ENCODE measurements at places on chromosomes 11 and 22.

DNA sequence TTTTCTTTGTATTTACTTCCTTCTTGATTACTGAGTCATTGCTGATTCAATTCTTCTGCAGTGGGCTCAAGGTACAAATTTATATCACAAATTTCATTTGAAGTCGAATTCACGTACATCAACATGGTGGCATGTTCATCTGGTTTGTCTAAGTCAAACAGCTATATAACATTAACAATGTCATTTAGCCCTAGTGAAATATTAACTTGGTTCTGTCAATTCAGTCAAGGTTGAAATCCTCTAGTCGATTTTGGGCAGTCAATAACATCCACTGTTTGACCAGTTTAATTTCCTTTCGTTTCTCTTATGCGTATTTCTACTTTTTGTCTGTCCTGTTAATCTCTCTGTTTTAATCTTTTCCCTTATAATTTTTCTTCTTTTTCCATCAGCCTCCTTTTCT, 4.1 kb upstream of the ATXN10 start:
- DNase-seq: no peak

- DNase-seq: no peak
These were observed 13.7 kb upstream of the CPT1A start for GRCh38 chr11:68855205-68855981.

GRCh38 chr11:8243458-8243857, 20.2 kb downstream of the LMO1 start:
- no peak for DNase-seq

DNA sequence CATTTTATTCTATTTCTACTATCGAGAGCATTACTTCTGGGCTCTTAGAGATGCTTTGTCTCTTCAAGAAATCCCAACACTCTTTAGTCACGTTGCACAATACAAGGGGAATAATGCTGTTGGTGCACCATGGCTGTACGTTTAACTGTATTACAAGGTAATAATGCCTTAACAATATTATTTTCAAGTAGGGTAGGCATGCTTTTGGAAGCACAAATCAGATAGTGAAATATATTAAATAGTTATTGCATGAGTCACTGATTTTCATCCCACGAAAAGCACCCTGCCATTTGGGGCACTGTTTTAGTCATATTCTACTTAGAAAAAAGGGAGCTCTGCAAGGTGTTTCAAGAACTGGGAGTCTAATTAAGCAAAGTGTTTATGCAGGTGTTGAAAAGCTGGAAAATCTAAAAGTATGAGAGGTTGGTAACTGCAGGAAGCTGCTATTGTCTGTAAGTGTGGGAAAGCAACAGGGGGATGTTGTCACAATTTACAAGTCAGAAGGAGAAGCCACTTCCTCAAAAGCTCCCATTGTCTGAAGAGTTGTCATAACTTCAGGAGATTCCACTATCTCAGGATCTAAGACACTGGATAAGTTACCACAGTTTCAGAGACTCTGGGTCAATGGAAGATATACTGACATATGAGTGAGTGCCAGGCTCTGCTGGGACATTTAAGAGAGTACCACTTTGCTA, 218.2 kb downstream of the JRKL start:
- DNase-seq: no peak

DNA sequence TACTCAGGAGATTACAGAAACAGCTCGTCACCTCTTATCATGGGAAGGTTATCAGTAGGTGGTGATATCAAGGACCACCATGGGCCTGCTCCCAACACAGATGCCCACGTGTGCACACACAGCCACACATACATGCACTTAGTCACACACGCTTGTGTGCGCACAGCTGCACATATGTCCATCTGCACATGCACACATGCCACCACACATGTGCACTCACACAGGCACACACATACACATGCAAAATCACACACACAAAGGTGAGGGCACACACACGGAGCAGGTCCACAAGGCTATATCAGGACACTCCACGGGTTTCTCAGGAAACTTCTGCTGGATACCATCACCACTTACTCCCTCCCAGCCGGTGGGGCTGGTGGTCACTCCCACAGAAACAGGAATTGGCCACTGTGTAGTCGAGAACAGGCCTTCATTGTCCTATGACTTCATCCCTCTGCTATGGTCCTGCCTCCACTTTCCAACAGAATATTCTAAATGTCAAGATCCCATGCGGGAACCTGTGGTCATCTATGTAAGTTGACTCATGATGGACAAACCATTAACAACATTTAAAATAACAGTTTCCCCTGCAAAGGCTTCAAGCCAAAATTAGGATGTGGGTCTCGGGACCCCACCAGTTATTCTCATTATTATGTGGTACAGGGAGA, 2.2 kb downstream of the C11orf24 start:
- no peak for DNase-seq

- no peak for DNase-seq
These were observed 1505.2 kb downstream of the TBC1D22A start for GRCh38 chr22:48267681-48268080.

- DNase-seq: no peak
These were observed 114.7 kb downstream of the CRYBB2 start for GRCh38 chr22:25334162-25334490.

GRCh38 chr22:19451570-19451969, 4.1 kb upstream of the C22orf39 start:
- no peak for DNase-seq

DNA sequence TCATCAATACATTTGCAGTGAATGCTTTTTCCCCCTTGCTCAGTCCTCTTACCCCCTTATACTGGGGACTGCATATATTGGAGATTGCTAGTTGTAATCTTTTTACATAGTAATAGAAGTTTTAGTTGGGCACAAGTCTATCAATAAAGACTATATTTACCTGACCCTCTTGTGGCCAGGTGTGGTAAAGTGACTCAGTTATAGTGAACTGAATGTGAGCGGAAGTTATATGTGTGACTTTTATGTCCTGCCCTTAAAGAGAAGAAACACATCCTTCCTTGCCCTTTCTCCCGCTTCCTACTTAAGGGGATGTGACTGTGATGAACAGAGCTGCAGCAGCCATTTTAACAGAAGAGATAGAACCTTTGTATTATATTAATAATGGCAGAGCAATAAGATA, 362.0 kb downstream of the METTL15 start:
- DNase-seq: no peak

DNA sequence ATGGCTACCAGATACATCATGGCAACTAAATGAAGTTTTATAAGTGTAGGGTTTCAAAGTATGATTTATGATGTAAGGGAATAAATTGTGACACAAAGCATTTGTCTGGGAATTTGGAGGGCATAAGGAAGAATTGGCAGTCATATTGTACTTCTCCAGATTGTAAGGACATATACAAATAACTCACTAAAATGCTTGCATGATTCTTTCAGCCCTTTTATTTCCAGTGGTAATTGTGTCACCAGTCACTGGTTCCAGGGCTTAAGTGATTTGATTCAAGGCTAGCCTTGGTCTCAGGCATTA, 299.4 kb upstream of the ANO5 start:
- DNase-seq: no peak

DNA sequence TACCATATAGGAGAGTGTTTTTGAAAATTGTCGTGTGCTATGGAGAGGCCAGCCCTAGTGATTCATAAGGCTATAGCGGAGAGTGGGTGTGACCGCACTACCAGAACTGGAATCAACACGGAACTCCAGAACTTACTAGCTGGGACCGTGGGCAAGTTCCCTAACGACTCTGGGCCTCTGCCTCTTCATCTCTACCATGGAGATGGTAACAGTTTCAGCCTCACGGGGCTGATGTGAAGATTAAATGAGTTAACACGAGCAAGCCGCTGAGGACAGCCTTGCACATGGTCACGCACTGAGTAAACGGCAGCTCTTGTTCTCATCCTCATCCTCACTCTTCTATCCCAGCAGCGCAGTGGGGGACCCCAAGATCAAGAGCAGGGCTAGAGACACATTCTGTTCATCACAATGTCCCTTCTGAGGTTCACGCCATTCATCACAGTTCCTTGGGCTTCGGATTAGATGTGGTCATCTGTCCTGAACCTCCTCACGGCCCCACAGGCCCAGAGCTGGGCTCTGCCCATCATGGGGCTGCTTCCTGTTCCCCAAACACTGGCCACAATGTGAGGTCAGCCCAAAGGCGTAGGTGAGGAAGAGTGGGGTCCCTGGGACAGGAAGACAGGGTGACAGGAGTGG, 47.2 kb upstream of the CD5 start:
- no peak for DNase-seq

GRCh38 chr11:45761659-45762058, 43.3 kb upstream of the SLC35C1 start:
- DNase-seq: no peak

GRCh38 chr11:68974421-68975194, 6.2 kb downstream of the MRGPRD start:
- no peak for DNase-seq

- DNase-seq: no peak
These were observed 165.3 kb downstream of the TTC28 start for GRCh38 chr22:28514321-28514821.

GRCh38 chr11:45215098-45215865, 68.8 kb downstream of the PRDM11 start:
- DNase-seq: no peak

DNA sequence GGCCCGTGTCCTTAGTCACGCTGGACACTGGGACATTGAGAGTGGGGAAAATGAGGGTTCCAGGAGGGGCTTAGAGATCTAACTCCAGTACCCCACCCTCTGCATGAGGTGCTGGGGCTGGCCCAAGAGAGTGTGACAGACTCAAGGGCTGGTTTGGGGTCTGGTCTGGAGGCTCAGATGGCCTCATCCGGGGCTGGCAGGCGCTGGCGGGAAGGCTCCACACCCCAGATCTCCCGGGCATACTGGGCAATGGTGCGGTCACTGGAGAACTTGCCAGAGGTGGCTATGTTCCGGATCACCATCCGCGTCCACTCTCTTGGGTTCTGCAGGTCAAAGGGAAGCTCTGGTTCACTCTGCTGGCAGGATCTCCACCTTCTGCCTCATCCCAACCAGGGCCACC, 2.5 kb upstream of the RASGRP2 start:
- no peak for DNase-seq
